NCI-H1436 treated with DMSO at 0.1 percent for 48 hours (cell line): ENCODE measurements at places on chromosomes 13 and 19.
A peak's percentile ranks its signal among the peaks of the same experiment; 100 is the strongest.

DNA sequence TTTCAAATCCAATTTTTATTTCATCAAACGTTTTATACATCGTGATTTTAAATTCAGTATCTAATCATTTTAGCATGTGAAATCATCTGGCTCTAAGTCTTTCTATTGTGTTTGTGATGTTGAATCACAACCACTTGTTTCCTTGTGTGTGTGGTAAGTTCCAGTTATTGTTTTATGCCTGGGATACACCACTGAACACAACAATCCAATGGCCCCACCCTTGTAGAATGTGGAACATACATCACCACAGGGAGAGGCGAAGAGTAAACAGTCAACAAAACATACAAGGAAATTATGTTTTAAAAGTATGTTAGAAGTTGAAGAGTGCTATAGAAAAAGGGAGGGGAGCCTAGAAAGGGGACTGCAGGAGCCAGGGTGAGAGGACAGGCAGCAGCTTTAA is 100.5 kb downstream of the EPSTI1 start:
- no peak for DNase-seq

GRCh38 chr19:46839752-46840497 is 10.7 kb downstream of the AP2S1 start:
- no peak for DNase-seq

DNA sequence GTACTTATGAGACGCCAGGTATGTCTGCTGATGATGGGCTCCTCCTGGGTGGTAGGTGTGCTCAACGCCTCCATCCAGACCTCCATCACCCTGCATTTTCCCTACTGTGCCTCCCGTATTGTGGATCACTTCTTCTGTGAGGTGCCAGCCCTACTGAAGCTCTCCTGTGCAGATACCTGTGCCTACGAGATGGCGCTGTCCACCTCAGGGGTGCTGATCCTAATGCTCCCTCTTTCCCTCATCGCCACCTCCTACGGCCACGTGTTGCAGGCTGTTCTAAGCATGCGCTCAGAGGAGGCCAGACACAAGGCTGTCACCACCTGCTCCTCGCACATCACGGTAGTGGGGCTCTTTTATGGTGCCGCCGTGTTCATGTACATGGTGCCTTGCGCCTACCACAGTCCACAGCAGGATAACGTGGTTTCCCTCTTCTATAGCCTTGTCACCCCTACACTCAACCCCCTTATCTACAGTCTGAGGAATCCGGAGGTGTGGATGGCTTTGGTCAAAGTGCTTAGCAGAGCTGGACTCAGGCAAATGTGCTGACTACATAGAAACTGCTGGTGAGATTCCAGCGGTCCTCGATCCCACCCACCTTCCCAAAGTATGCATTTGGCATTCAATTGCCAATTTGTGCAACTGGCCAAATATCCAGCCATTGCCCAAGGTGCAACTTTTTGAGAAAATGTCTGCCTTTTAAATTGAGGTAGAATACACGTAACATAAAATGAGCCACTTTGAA is 10.2 kb downstream of the OR2Z1 start:
- DNase-seq, result no peak

DNA sequence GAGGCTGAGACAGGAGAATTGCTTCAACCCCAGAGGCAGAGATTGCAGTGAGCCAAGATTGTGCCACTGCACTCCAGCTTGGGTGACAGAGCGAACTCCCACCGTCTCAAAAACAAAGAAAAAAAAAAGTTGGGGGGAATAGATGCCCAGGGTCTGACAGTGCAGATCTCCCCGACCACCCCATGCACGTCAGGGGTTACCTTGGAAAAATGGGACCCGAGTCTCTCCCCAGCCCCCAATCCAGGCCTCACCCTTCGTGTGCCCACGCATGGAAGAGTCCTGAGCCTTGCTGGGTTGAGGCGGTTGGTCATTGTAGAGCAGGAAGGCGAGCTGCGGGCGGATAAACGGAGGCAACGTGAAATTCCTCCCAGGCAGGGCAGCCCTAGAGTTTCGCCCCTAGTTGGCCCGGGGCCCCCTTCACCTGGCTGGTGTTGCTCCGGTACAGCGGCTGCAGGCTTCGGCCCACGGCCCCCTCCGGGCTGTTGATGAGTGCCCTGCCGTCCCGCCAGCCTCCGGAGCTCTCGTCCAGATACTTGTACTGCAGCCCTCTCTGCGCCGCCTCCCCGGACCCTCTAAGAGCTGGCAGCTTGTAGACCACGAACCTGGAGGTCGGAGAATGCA is 588 bp downstream of the DNASE2 start:
- DNase-seq, result no peak

DNA sequence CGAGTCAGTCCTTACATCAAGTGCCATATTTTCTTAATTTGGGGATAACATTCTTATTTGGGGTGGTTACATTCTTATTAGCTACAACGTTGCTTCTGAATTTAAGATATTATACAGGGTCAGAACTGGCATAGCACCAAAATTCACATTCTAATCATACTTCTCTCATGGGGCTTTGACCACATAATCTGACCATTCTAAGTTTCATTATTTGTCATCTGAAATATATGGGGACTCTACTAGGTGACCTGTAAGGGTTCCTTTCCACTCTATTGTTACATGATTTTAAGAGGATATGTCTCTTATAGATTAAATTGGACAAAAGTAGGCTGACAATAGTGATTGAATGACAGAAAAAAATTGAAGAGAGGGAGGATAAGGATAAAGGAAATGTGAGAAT is 536.5 kb downstream of the KCTD12 start:
- DNase-seq, result no peak

GRCh38 chr13:114145256-114145655 is 12.8 kb upstream of the RASA3 start:
- DNase-seq, result no peak

GRCh38 chr13:39900106-39900750 is 244.8 kb downstream of the COG6 start:
- DNase-seq, result no peak

DNA sequence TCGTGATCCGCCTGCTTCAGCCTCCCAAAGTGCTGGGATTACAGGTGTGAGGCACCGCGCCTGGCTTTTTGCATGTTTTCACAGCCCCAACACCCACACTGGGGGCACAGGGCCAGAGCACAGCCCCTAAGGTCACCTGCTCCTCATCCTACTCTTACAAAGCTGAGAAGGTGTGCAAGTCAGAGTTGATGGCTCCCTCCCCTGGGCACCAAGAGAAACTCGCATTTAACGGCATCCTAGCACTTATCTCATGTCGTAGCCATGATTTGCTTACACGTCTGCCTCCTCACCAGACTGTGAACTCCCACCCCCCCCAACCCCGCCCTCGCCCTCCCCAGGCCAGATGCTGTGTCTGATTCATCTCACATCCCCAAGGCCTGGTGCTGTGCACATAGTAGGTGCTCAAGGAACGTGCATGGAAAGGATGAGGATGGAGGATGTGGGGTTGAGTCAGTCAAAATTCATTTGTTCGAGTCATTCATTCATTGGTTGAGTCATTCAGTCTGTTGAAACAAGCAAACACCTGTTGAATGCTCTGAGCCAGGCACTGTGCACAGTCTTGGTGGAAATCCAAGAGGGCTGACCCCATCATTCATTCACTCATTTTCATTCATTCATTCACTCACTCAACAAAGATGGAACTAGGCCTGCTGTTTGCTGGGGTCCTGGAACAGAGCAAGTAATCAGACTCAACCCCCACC is 11.3 kb downstream of the SHANK1 start:
- DNase-seq, result no peak

DNA sequence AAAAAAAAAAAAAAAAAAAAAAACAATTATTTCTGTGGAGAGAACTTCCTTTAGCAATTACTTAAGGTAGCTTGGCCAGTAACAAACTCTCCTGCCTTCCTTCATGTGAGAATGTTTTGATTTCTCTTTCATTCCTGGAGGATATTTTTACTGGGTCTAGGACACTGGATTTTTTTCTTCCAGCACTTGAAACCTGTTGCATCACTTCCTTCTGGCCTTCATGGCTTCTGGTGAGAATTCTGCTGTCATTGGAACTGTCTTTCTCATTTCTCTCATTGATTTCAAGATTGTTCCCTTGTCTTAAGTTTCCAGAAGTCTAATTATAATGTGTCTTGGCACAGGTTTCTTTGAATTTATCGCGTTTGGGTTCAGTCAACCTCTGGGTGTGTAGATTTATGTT is 19.3 kb upstream of the RAB20 start:
- no peak for DNase-seq

DNA sequence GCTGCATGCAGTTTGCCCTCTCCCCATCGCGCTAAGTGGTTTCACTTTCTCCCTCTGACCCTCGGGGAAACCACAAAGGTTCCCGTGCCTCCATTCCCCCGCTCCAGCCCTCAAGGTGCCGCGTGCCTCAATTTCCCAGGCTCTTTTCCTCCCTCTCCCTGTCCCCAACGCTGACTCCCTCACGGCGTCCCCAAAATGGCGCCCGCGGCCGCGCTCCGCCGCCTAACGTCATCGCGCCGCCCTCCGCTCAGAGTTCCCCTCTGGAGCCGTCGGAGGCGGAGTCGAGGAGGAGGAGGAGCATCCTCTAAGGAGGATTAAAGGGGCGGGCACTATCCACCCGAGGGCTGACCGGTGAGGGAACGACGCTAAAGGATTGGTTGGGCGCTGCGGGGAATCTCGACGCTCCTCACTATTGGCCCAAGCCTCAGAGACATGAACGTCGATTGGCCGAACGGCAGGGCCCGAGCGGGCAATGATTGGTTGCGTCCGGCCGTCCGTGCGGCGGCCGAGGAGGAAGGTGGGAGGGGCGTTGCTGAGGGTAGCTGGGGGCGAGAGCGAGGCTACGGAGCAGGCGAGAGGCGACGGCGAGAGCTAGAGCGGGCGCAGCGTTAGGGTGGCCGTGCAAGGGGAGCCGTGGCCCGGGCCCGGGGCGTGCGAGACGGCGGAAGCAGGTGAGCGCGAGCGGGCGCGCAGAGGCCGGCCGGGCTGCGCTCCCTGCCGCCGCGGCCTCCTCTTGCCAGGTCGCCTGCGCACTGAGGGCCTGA is at the start of gene ZNF574:
Gene ZNF574, plus strand, starts transcription at position 551 of the 764 bp plus-strand sequence. CDS start 2,441 bp downstream, outside the sequence.
- peak; percentile 98 for DNase-seq

DNA sequence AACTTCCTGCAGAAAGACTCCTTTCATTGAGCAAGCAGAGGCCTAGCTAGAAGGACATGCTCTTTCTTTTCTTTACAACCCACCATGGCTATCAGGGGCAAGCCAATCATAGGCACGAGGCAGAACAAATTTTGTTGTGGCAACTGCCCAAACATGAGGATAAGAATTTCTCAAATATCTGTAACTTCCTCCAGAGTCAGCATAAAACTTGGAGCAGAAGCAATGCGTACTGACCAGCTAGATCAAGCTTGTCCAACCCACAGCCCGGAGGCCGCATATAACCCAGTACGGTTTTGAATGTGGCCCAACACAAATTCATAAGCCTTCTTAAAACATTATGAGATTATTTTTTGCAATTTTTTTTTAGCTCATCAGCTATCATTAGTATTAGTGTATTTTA is 87.0 kb upstream of the SOX21 start:
- no peak for DNase-seq

- no peak for DNase-seq
These were observed 452.3 kb downstream of the IRS2 start for GRCh38 chr13:109333893-109334651.

GRCh38 chr19:35304036-35304435 is 12.1 kb downstream of the MAG start:
- no peak for DNase-seq

DNA sequence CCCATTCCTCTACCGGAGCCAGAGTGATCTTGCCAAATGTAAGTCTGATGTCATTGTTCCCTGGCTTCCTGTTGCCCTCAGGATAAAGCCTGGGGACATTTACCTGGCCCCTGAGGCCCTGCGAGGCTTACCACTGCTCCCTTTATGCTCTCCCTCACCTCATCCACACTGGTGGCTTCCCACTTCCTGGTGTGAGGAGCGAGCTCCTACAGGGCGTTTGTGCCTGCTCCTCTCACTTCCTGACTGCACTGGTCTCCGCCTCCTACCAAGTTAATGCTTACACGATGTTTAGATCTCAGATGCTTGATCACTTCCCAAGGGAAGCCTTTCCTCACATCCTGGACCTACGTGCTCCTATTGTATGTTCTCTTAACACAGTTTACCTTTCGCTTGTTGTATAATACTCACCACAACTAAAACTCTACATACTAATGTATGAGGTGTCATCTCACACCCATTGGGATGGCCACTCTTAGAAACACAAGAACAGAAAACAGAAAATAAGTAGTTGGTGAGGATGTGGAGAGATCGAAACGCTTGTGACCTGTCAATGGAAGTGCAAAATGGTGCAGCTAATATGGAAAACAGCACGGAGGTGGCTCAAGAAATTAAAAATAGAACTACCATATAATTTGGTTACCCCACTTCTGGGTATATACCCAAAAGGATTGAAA is 177.6 kb downstream of the SHISA2 start:
- DNase-seq, result no peak

- no peak for DNase-seq
These were observed 14.5 kb upstream of the TPP2 start for GRCh38 chr13:102582256-102582655.

DNA sequence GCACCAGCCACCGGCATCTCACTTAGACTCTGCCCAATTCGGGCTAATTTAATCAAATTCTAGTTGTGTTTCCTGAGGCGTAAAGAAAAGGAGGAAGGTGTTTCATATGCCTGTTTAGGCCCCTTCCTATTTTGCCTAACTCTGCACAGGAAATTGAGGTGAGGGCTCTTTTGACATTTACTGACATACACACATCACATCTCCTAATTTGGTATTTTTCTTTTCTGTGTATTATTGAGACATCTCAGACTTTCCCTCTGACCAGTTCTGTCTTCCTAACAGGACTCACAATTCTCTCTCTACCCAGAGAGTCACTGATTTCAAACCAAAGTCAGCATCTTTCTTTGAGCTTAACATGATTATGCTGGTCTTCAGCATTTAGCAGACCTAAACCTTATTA is 7.9 kb downstream of the CEACAM3 start:
- DNase-seq, result no peak

GRCh38 chr13:29541400-29541799 is 54.1 kb downstream of the SLC7A1 start:
- no peak for DNase-seq

- DNase-seq, result no peak
These were observed 42.8 kb upstream of the MEDAG start for GRCh38 chr13:30863231-30863630.

DNA sequence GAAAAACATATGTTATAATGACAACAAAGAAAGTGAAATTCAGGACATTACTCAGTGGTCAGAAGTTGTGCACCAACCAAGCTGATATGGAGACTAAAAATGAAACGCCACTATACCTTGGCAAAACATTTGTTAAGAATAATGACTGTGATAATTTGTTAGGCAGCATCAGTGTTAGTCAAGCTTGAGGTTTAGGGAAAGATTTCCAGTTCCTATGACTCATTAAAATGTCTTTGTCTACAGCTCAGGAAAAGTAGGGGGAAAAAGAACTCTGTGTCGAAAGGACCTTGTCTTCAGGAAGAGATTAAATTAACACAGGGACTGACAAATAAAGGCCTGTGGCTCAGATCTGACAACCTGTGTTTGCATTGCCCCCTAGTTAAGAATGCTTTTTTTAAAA is 764.1 kb upstream of the SLITRK6 start:
- no peak for DNase-seq

- DNase-seq, result no peak
These were observed 2.8 kb upstream of the RAX2 start for GRCh38 chr19:3774621-3775373.
